ENCODE measurements at places on chromosomes 2 and 18.

DNA sequence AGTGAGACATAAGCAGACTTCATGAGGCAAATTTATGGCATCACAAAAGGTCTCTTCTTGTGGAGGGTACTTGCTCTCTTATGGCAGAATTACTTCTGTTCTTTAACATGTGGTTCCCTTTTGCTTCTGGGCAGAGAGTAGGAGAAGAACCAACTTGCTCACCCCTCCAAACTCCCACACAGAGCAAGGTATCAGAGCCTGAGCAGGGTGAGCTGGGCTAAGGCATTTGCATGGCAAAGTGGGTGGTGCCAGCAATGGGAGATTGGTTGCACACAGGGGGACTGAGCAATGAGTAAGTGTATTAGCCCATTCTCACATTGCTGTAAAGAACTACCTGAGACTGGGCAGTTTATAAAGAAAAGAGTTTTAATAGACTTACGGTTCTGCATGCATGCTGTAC is 64.2 kb upstream of the ITGB6 start:
- DNase-seq = no peak

GRCh38 chr2:89811295-89811694 is 1119.8 kb downstream of the RPIA start:
- no peak for DNase-seq

- DNase-seq = no peak
These were observed 7.7 kb upstream of the ARHGEF4 start for GRCh38 chr2:130829015-130829414.

GRCh38 chr2:211845338-211846035 is 693.1 kb downstream of the ERBB4 start:
- DNase-seq = no peak

- DNase-seq = no peak
These were observed 240.5 kb downstream of the MREG start for GRCh38 chr2:215772634-215773563.

GRCh38 chr2:100936070-100936741 is 65.9 kb upstream of the RPL31 start:
- DNase-seq = no peak

DNA sequence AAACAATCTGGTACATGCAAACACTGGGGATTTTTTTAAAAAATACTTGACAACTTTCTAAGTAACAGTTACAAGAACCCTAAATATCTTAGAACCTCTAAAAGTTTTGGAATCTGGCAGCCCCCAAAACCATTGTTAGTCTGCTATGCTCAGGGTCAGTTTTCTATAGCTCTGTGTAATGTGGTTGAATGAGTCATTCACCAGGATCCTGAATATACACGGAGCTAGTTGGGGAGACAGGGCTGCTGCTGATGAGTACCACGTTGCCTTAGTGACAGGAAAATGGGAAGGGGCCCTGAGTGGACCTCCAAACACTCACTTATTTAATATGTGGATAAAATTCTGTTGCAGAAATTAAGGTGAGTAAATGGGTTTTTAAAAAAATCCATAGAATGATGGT is 36.9 kb upstream of the TANC1 start:
- no peak for DNase-seq

DNA sequence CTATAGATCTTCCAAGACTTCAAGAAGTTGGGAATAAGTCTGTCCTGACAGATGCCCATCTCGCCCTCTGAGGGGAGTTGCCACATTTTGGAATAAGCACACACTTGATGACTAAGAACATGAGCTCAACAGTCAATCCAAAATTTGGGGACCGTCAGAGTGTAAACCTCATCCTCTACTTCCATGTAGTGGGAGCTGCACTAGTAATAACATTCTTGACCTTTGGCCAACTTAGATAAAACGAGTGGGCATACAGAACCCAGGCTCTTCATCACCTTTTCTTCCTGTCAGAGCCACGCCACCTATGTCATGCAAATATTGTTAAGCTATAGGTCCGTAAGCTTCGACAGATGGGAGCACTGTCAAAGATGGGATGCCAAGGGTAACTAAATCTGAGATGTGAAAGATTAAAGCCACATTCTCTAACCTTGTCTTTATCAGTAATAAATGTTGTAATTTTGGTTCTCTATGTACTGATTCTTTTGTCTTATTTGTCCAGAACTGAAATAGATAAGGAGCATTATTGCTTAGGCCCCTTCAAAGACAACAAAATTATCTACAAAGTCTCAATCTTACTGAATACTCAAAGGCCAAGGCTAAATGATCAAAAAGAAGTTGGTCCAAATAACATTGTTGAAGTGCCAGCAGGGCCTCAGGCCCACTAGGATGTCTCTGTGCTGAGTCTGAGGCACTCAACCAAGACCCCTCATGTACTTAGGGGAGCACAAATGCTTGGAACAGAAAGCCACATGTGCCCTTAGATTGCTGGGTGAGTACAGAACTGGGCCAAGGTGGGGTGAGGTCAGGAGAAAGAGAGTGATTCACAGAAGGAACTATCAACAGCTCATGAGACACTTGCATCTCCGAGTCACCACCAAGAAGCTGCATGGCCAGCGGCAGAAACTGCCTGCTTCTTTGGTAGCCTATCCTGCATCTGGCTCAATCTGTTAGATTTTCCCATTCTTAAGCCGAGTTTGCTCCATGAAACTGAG is 15.0 kb downstream of the CDH2 start:
- no peak for DNase-seq

DNA sequence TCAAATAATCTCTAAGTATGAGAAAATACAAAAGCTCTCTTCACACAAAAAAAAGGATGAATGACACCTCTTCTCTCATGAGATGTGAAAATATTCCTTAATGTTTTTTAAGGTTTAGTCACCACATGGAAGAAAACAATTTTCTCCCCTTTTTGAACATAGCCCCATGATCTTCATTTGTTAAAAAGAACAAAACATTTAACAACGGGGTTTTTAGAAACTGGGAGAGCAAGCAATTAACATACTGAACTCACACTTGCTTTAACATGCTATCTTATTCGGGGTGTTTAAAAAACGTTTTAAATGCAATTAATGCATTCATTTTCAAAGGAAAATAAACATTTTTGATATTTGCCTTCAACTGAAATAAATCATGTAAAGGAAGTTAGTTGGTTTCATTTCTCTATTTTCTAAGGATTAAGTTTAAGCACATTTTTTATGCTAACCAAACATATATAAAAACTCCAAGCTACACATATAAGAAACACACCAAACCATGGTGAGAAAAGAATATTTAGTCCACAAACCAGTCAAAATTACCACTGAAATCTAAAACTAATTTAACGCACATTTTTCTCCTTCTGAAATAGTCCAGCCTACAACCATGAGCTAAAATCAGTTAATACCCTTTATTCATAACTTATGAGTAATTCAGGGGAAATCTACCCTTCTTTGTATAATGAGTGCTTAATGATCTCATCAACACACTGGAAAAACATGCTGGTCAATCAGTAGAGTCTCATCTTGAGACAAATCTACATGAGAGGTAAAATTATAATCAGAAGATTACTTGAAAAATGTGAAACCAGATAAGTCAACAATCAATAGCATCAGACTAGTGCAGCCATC is 8.2 kb downstream of the FBXO11 start:
- no peak for DNase-seq

DNA sequence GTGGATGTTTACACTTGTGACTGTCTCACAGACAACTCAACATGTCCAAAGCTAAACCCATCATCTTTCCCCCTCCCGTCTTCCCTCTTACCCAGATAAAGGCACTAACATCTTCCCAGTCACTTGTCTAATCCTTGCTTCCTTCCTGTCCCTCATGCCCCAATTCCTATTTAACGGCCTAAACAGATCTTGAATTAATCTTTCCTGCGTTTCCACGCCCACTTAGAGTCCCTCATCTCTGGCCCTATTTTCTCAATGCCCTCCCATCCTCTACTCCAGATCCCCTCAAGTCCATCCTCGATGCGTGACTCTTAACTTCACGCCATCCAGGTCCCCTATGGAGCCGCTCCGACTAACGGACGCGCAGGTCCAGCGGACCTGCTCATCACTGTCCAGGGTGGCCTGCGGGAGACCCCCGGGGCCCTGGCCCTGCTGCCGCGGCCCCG is 682 bp upstream of the SCLY start:
- DNase-seq = no peak

DNA sequence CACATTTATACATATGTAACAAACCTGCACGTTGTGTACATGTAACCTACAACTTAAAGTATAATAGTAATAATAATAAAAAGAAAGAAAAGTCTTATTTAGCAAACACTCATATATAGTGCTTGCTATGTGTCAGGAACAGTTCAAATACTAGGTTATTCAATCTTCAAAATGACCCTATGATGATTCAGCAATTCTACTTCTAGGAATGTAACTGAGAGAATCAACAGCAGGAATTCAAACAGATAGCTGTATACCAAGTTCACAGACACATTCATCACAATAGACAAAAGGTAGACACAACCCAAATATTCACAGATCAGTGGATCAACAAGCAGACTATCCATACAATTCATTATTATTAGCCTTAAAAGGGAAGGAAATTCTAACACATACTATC is 69.5 kb downstream of the MYO5B start:
- no peak for DNase-seq

- no peak for DNase-seq
These were observed 239.8 kb downstream of the RBM43 start for GRCh38 chr2:151021747-151022452.

GRCh38 chr2:171482877-171483276 is 39.4 kb upstream of the CYBRD1 start:
- no peak for DNase-seq

DNA sequence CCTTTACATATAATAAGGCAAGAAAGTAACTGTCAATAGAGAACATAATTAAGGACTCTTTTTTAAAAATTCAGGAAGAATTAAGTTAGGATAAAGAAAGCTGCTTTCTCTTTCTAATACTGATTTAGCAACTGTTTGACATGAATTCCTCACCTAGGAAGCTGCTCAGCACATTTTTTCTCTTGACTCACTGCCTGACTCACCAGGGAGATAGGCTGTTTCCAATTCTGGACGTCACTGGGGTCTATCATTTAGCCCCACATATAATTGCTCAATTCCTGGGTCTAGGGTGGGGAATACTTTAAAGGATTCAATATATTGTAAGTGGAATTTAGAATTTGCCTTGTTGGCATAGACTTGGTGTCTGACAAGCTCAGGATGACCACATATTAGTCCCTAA is 50.8 kb upstream of the UGP2 start:
- DNase-seq = no peak

DNA sequence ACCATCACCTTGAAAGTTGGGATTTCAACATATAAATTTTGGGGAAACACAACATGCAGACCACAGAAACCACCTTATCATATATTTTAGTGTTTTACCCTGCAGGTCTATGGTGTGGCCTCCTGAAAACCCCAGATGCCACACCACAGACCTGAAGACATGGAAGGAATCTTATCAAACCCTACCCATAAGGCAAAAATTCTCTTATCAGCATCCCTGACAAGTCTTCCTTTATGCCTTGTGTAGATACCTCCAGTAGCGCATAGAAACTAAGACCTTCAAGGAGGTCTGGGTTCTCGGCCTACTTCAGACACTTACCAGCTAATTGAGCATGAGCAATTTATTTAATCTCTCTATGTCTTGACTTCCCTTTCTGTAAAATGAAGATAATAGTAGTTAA is 59.1 kb upstream of the SLC14A2 start:
- no peak for DNase-seq

- DNase-seq = no peak
These were observed 231.5 kb downstream of the ZEB2 start for GRCh38 chr2:144288438-144288837.

GRCh38 chr2:135047300-135047699 is at the start of gene MAP3K19:
TSS of gene MAP3K19 (minus strand) at chr2:135047447. CDS start at chr2:135024647, 22,800 bp downstream.
- no peak for DNase-seq

GRCh38 chr2:137952586-137953129 is 11.6 kb upstream of the HNMT start:
- DNase-seq = peak; percentile 53

GRCh38 chr18:58640428-58640805 is 11.5 kb upstream of the ALPK2 start:
- DNase-seq = no peak

- no peak for DNase-seq
These were observed 3.6 kb upstream of the RNF144A start for GRCh38 chr2:6913415-6914157.

- no peak for DNase-seq
These were observed 179.6 kb downstream of the MGAT5 start for GRCh38 chr2:134433469-134433868.

GRCh38 chr2:231280846-231281245 is 82.4 kb downstream of the ARMC9 start:
- DNase-seq = no peak

GRCh38 chr2:46230115-46230571 is 67.1 kb upstream of the EPAS1 start:
- DNase-seq = peak; percentile 57

- peak; percentile 74 for DNase-seq
These were observed 20.8 kb downstream of the CRIM1 start for GRCh38 chr2:36376319-36376765.

DNA sequence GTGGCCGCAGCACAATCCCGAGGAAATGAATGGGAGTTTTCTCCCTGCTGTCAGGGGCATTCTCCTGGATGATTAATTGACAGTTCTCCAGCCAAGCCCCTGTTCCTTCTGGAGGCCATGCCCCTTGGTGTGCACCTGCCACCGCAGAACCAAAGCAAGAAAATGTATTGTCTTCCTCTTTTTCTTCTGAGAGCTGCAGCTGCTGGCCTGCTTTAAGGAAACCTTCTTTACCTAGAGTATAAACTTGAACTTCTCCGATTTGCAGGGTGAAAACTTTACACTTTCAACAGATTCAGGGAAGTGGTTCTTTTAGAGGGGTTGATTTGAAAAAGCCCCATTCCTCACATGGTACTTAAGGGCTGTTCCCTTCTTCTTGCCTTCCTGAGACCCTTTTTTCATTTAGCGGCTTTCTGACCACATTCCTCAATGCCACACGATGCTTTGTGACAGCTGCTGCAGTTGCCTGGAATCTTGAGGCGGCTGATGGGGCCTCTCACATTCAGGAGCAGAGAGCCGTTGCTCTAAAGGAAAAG is 402.8 kb downstream of the TXNL1 start:
- no peak for DNase-seq

DNA sequence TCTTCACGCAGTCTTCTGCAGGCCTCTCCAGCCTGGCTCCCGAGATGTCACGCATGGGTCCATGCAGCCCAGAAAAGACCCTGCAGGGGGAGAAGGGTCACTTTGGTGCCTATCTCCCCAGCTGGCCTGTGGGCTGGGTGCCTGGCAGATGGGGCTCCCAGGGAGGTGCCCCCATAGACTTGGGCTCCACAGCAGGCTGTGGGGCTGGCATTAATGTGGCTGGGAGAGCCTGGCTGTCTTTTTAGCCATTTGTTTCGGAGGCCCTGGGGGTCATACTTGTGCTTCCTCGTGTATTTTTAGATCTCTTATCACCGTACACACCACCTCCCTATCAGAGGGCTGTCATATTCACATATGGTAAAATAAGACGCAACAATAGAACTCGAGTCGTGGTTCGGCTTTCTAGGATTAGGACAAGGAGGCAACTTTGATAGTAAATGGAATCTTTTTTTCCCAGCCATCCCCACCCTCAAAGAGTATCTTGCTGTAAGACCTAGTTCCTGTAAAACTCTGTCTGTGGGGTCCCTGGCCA is 74.5 kb downstream of the LRRFIP1 start:
- no peak for DNase-seq
